ENCODE measurements at places on chromosomes 6 and 20. TPM values are rescaled to one million over a fixed set of nuclear protein-coding genes. Genes with fewer than 3 reads are reported as not detected.

Gene RNF8
- total RNA-seq = 15.6 TPM

Gene RNF39
- total RNA-seq = not detected

Gene SYCP2L
- total RNA-seq = 3.7 TPM

Gene PSORS1C1
- 0.06 TPM for total RNA-seq

Gene C20orf144
- not detected for total RNA-seq

Gene RREB1
- total RNA-seq = 52.4 TPM

Gene TAAR8
- total RNA-seq = not detected

Gene CYP24A1
- 3.3 TPM for total RNA-seq

Gene ME1
- total RNA-seq = 2.3 TPM

Gene BTN1A1
- not detected for total RNA-seq

Gene SLC25A27
- total RNA-seq = 31.8 TPM

Gene FUT9
- 4.0 TPM for total RNA-seq

Gene TPX2
- 16.1 TPM for total RNA-seq

Gene PRPH2
- total RNA-seq = 3.9 TPM

Gene GFRA4
- not detected for total RNA-seq

Gene PRSS16
- total RNA-seq = 0.47 TPM

Gene DPPA5
- not detected for total RNA-seq

Gene RAB44
- 1.5 TPM for total RNA-seq

Gene OR2B6
- total RNA-seq = 0.23 TPM

Gene PGC
- total RNA-seq = 0.18 TPM

Gene ANKEF1
- 5.6 TPM for total RNA-seq

Gene UST
- total RNA-seq = 12.3 TPM

Gene CCN5
- total RNA-seq = not detected

Gene EPPIN
- not detected for total RNA-seq

Gene IL17A
- not detected for total RNA-seq

Gene TSPYL4
- 32.1 TPM for total RNA-seq

Gene SLC12A5
- not detected for total RNA-seq

Gene TRAPPC3L
- total RNA-seq = 0.06 TPM

Gene RCAN2
- 11.9 TPM for total RNA-seq

Gene C6orf47
- 18.3 TPM for total RNA-seq

Gene SEMG1
- not detected for total RNA-seq

Gene NKX2-2
- not detected for total RNA-seq

Gene COL11A2
- total RNA-seq = 6.9 TPM

Gene MOXD1
- total RNA-seq = 209 TPM

Gene RFX6
- not detected for total RNA-seq

Gene PXDC1
- total RNA-seq = 22.7 TPM

Gene PRSS35
- total RNA-seq = 21.8 TPM

Gene OXT
- not detected for total RNA-seq

Gene GHRH
- not detected for total RNA-seq

Gene CD83
- 15.7 TPM for total RNA-seq

Gene SUPT3H
- total RNA-seq = 16.6 TPM

Gene VWA7
- total RNA-seq = 8.6 TPM

Gene DLK2
- 1.3 TPM for total RNA-seq

Gene CRISP3
- total RNA-seq = 0.88 TPM

Gene RIPPLY2
- total RNA-seq = not detected

Gene COL21A1
- 91.7 TPM for total RNA-seq

Gene FRK
- 9.6 TPM for total RNA-seq

Gene SNX9
- total RNA-seq = 32.1 TPM

Gene AGPAT4
- 25.9 TPM for total RNA-seq

Gene C6orf58
- not detected for total RNA-seq

Gene RNF182
- total RNA-seq = 1.4 TPM

Gene NRSN1
- 0.12 TPM for total RNA-seq

Gene SLC17A3
- total RNA-seq = 0.12 TPM

Gene EYA2
- 1.1 TPM for total RNA-seq

Gene DSN1
- total RNA-seq = 12.7 TPM

Gene IL20RA
- 2.4 TPM for total RNA-seq

Gene TP53TG5
- total RNA-seq = 0.12 TPM
